ENCODE measurements at places on chromosomes 4 and X. TPM values are rescaled to one million over a fixed set of nuclear protein-coding genes. Genes with fewer than 3 reads are reported as not detected.

SASH3 gene
- 12.4 TPM for total RNA-seq

RNF175 gene
- not detected for total RNA-seq

AKAP17A gene
- total RNA-seq, result 71.5 TPM

CFAP47 gene
- not detected for total RNA-seq

MAGEC3 gene
- total RNA-seq, result 9.5 TPM

GRIPAP1 gene
- total RNA-seq, result 36.6 TPM

C4orf50 gene
- not detected for total RNA-seq

HTT gene
- total RNA-seq, result 89.5 TPM

GRCh38 chrX:31063114-31063513 is 8.7 kb downstream of the FTHL17 start:
- no peaks in the 10 kb centered on the region for H3K27me3 ChIP-seq
- H3K36me3 ChIP-seq, result no peaks in the 10 kb centered on the region
- H3K4me3 ChIP-seq, result no peak overlapping the region
- no peaks in the 10 kb centered on the region for H3K4me1 ChIP-seq

- no peaks in the 10 kb centered on the region for H3K36me3 ChIP-seq
- H3K4me3 ChIP-seq, result no peak overlapping the region
- DNase-seq, result no peak
- H3K4me1 ChIP-seq, result no peaks in the 10 kb centered on the region
- H3K27me3 ChIP-seq, result no peaks in the 10 kb centered on the region
Observed at GRCh38 chr4:4645743-4646142, 103.9 kb upstream of the STX18 start.

DNA sequence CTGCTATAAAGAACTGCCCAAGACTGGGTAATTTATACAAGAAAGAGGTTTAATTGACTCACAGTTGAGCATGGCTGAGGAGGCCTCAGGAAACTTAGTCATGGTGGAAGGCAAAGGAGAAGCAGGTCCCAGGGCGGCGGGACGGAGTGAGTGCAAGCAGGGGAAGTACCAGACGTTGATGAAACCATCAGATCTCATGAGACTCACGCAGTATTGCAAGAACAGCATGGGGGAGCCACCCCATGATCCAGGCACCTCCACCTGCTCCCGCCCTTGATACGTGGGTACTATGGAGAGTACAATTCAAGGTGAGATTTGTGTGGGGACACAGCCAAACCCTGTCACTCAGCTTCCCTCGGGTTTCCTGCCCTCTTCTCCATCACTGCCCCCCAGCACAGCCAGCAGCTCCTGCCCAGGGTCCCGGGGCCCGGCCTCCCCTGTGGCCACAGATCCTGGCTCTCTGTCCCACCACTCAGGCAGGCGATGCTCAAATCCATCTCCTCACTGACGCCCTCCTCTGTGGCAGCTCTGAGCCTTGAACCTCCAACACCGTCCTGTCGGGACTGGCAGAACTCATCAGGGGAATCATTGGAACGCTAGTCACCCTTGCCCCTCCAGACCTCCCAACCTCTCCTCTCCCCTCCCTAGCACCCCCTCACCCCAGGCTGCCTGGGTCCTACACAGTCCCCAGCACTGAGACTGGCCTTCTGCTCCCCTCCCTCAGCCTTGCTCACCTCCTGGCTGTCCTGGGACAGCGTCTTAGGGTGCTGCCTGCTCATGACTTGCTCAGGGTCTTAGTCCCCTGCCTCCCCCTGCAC is 37.6 kb downstream of the FGFRL1 start:
- H3K4me1 ChIP-seq, result peaks cover 46% of the 10 kb centered on the region
- H3K36me3 ChIP-seq, result no peaks in the 10 kb centered on the region
- no peaks in the 10 kb centered on the region for H3K27me3 ChIP-seq
- H3K4me3 ChIP-seq, result no peak overlapping the region

DNA sequence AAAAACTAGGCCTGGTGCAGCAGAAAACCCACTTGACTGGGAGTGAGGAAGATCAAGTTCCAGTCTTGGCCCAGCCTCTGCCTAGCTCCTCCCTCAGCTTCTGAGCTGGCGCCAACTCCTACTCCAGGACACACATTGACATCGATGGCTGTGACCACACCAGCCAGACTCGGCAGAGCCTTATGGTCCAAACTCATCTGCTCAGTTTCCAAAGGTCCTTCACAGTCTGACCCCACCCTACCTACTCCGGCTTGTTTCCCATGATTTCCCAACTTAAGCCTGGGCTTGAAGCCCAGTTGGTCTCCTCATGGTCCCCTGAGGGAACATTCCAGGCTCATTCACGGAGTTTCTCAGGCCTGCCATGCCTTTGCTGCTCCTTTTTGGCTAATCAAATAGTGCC is 10.1 kb downstream of the ELF4 start:
- no peaks in the 10 kb centered on the region for H3K36me3 ChIP-seq
- H3K27me3 ChIP-seq, result no peaks in the 10 kb centered on the region
- H3K4me1 ChIP-seq, result peaks cover 6% of the 10 kb centered on the region
- no peak overlapping the region for H3K4me3 ChIP-seq

- DNase-seq, result no peak
- H3K4me3 ChIP-seq, result no peak overlapping the region
- peaks cover 23% of the 10 kb centered on the region for H3K36me3 ChIP-seq
- no peaks in the 10 kb centered on the region for H3K27me3 ChIP-seq
Observed at GRCh38 chr4:38105475-38106220, 145.4 kb downstream of the PTTG2 start.

- H3K4me3 ChIP-seq, result no peak overlapping the region
- H3K27me3 ChIP-seq, result no peaks in the 10 kb centered on the region
- H3K27ac ChIP-seq, result no peak overlapping the region
- DNase-seq, result no peak
- H3K36me3 ChIP-seq, result peaks cover 17% of the 10 kb centered on the region
Observed at GRCh38 chr4:5788144-5788543, 77.1 kb downstream of the EVC start.

GRCh38 chr4:190121759-190122158 is 51.8 kb upstream of the DUX4 start:
- H3K27me3 ChIP-seq, result no peaks in the 10 kb centered on the region
- no peak overlapping the region for H3K27ac ChIP-seq
- no peak for DNase-seq
- H3K4me1 ChIP-seq, result no peaks in the 10 kb centered on the region

DNA sequence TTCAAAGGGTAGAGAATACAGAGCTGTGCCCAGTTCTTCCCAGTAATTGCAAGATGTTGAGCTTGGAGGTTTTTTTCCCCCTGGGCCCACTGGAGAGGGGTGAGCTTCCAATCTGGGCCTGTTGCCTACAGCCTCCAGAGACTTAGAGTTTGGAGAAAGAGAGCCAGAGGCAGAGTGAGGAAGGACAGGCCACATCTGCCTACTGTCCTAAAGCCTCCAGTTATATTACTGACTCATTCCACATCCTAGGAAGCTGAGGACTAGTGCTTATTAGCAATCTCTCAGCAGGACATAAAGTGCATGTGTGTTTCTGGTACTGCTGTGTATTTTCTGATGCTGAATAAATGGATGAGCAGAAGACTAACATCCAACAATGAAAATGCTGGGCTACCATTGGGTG is 181.0 kb upstream of the MAMLD1 start:
- H3K4me1 ChIP-seq, result no peaks in the 10 kb centered on the region
- no peaks in the 10 kb centered on the region for H3K27me3 ChIP-seq
- no peak overlapping the region for H3K27ac ChIP-seq
- no peak overlapping the region for H3K4me3 ChIP-seq
- no peaks in the 10 kb centered on the region for H3K36me3 ChIP-seq

DNA sequence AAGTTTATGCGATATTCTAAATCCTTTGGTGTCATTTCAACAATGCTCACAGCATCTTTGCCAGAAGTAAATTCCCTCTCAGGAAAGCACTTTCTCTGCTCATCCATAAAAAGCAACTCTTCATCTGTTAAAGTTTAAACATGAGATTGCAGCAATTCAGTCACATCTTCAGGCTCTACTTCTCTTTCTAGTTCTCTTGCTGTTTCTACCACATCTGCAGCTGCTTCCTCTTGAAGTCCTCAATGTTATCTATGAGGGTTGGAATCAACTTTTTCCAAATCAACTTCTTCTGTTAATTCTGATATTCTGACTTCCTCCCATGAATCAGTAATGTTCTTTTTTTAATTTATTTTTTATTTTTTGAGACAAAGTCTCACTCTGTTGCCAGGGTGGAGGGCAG is 100.9 kb downstream of the LCORL start:
- no peaks in the 10 kb centered on the region for H3K27me3 ChIP-seq
- H3K27ac ChIP-seq, result no peak overlapping the region
- no peaks in the 10 kb centered on the region for H3K36me3 ChIP-seq

GRCh38 chrX:114599911-114600310 is 16.0 kb downstream of the HTR2C start:
- no peaks in the 10 kb centered on the region for H3K36me3 ChIP-seq
- DNase-seq, result no peak
- H3K27ac ChIP-seq, result no peak overlapping the region
- H3K4me3 ChIP-seq, result no peak overlapping the region
- no peaks in the 10 kb centered on the region for H3K4me1 ChIP-seq

- no peaks in the 10 kb centered on the region for H3K27me3 ChIP-seq
- no peak overlapping the region for H3K27ac ChIP-seq
- no peak overlapping the region for H3K4me3 ChIP-seq
- H3K4me1 ChIP-seq, result no peaks in the 10 kb centered on the region
- no peak for DNase-seq
Observed at GRCh38 chr4:137775701-137776100, 243.4 kb upstream of the PCDH18 start.

DNA sequence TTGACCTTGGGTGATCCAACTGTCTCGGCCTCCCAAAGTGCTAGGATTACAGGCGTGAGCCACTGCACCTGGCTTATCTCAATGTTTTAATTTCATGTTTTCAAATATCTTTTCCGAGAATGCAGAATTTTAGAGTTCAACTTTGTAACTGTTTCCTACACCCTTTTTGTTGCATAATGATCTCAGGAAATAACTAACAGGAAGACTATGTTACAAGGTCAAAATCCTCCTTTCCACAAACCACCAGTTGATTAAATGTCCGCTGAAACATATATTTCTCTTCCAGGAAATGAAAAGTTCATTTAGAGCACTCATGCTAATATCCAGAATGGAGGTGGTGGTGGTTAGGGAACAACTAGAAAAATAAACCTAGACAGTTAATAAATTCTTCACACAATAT is 377.8 kb downstream of the PPP4R3C start:
- no peak overlapping the region for H3K4me3 ChIP-seq
- H3K4me1 ChIP-seq, result no peaks in the 10 kb centered on the region
- no peaks in the 10 kb centered on the region for H3K36me3 ChIP-seq
- DNase-seq, result no peak

- H3K4me3 ChIP-seq, result no peak overlapping the region
- no peak overlapping the region for H3K27ac ChIP-seq
- DNase-seq, result no peak
Observed at GRCh38 chrX:155127940-155128339, 56.6 kb downstream of the BRCC3 start.

DNA sequence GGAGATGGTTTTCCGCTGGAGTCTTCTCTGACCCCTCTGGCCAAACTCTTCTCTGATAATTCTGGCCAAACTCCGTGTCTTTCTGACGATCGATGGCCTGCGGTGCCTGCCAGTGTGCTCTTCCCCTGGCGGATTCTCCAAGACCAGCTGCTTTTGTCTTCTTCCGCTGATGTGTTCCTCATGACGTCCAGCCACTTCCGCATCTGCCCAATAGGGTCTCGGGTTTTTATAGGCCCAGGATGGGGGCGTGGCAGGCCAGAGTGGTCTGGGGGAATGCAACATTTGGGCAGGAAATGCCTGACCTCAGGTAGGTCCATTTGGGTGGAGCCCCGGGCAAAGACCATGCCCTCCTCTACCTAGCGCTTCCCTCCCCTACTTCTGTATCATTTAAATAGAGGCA is 1542.1 kb downstream of the STIM2 start:
- no peak overlapping the region for H3K4me3 ChIP-seq
- H3K4me1 ChIP-seq, result no peaks in the 10 kb centered on the region
- DNase-seq, result no peak
- no peak overlapping the region for H3K27ac ChIP-seq

- H3K4me3 ChIP-seq, result no peak overlapping the region
- DNase-seq, result no peak
- H3K27ac ChIP-seq, result no peak overlapping the region
Observed at GRCh38 chrX:124030520-124030919, 69.0 kb downstream of the STAG2 start.

DNA sequence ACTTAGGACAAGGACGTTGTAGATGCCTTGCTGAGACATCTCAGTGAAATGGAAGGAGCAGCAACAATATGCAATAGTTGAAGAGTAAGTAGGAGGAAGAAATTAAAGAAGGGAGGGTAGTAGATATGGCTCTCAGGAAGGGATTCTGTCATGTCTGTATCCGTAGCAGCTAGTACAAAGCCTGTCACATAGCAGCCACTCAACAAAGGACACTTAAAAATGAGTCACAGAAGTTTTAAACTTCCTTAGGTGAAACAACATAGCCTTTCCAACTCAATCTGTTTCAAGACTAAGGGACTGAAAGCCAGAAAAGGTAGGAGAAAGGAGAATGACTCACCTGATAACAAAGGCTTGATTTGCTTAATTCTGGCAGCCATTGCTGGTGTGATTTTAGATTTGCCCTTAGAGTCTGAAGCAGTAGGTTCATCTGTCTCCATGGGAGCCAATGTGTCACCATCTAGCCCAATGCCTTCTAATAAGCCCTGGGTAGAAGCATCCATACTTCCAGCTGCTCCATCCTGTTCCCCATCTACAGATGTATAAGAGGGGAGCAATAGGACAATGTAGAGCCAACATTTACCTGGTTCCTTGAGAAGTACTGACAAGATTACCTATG is 86.6 kb downstream of the HUWE1 start:
- peaks cover 9% of the 10 kb centered on the region for H3K36me3 ChIP-seq
- H3K27ac ChIP-seq, result no peak overlapping the region
- no peaks in the 10 kb centered on the region for H3K27me3 ChIP-seq
- no peaks in the 10 kb centered on the region for H3K4me1 ChIP-seq

DNA sequence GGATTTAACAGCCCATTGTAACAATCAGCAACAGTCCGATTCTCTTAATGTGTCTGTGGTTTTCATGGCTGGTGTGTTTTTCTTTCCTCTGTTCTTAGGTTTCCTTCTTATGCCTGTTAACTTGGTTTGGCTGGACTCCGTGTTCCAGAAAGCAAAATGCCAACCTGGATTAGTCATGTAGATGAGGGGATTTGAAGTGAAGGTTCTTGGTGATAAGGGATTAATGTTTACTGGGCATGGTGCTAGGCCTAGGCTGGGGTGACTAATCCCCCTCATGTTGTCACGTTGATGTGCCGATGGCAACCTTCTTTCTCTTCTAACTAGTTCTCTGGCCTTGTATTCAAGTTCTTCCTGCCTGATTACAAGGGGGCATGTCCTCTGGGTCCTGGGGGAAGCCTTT is 85.9 kb downstream of the REPS2 start:
- DNase-seq, result peak; percentile 26
- peak overlapping the region; percentile 82 for H3K27ac ChIP-seq
- H3K27me3 ChIP-seq, result no peaks in the 10 kb centered on the region

- no peak overlapping the region for H3K27ac ChIP-seq
- no peak overlapping the region for H3K4me3 ChIP-seq
- no peaks in the 10 kb centered on the region for H3K4me1 ChIP-seq
- no peaks in the 10 kb centered on the region for H3K27me3 ChIP-seq
- no peak for DNase-seq
Observed at GRCh38 chrX:140447150-140447549, 57.7 kb downstream of the SOX3 start.

Measured in thoracic aorta (tissue), 2 donors.